ENCODE measurements at places on chromosomes 6 and 20. TPM values are rescaled to one million over a fixed set of nuclear protein-coding genes. Genes with fewer than 3 reads are reported as not detected.

The FAM162B gene
- not detected for total RNA-seq

The ITCH gene
- 105 TPM for total RNA-seq

The CLVS2 gene
- not detected for total RNA-seq

The KCNQ5 gene
- total RNA-seq = 0.35 TPM

The PERP gene
- 49.8 TPM for total RNA-seq

The ARFGEF3 gene
- total RNA-seq = 8.7 TPM

The LINC00237 gene
- total RNA-seq = not detected

The RPP40 gene
- total RNA-seq = 18.8 TPM

The LAMA4 gene
- total RNA-seq = 8.2 TPM

The TAF11 gene
- total RNA-seq = 22.2 TPM

The SIRPD gene
- not detected for total RNA-seq

The PACRG gene
- not detected for total RNA-seq

The WFDC12 gene
- total RNA-seq = not detected

The TIAM2 gene
- 10.8 TPM for total RNA-seq

The HLA-DOA gene
- 0.55 TPM for total RNA-seq

The CST2 gene
- total RNA-seq = not detected

The CALHM4 gene
- total RNA-seq = not detected

The SLC22A7 gene
- not detected for total RNA-seq

The HSPA1L gene
- total RNA-seq = 0.87 TPM

The NMBR gene
- total RNA-seq = 0.10 TPM

The FAM83C gene
- total RNA-seq = not detected

The HTR1B gene
- total RNA-seq = 0.17 TPM

The SPDEF gene
- total RNA-seq = not detected

The DLK2 gene
- total RNA-seq = 1.3 TPM

The PAX1 gene
- 0.10 TPM for total RNA-seq

The PPP2R5D gene
- 47.8 TPM for total RNA-seq

The TEAD3 gene
- total RNA-seq = 3.6 TPM

The HLA-DMA gene
- 1.9 TPM for total RNA-seq

The SRC gene
- total RNA-seq = 36.6 TPM

The BTNL2 gene
- not detected for total RNA-seq

The RBM39 gene
- total RNA-seq = 322 TPM

The TBC1D32 gene
- total RNA-seq = 22.9 TPM

The HLA-DOB gene
- not detected for total RNA-seq

The MMP24 gene
- 46.4 TPM for total RNA-seq

The C6orf132 gene
- 16.3 TPM for total RNA-seq

The SAMD10 gene
- 5.4 TPM for total RNA-seq

The RTN4IP1 gene
- 9.9 TPM for total RNA-seq

The UTRN gene
- 70.5 TPM for total RNA-seq

The PPIL1 gene
- 29.6 TPM for total RNA-seq

All from renal cortical epithelial cell (primary cell).